8988T (cell line): ENCODE measurements at places on chromosomes 5 and 9.
A peak's percentile ranks its signal among the peaks of the same experiment; 100 is the strongest.

- DNase-seq, result no peak
These were observed 134.2 kb downstream of the CDH10 start for GRCh38 chr5:24510523-24510988.

- no peak for DNase-seq
These were observed 25.5 kb downstream of the PLAC8L1 start for GRCh38 chr5:146079695-146080373.

DNA sequence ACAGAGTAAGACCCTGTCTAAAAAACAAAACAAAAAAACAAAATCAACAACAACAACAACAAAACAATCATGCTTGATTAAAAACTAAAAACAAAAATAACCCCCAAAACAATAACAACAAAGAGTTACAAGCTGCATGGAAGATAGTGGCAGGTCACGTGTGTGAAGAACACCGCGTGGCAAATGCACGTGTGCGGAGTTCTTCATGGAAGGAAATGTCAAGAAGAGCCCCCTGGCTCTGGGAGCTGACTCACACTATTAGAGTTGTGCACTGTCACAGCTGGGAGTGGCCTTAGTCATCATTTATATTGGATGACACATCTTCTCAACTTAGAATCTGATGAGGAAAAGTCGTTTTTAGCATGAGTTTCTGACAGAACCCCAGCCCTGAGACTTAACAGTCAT, 110.5 kb downstream of the JMY start:
- no peak for DNase-seq

- DNase-seq, result no peak
These were observed 10.0 kb downstream of the MTAP start for GRCh38 chr9:21812415-21812814.

DNA sequence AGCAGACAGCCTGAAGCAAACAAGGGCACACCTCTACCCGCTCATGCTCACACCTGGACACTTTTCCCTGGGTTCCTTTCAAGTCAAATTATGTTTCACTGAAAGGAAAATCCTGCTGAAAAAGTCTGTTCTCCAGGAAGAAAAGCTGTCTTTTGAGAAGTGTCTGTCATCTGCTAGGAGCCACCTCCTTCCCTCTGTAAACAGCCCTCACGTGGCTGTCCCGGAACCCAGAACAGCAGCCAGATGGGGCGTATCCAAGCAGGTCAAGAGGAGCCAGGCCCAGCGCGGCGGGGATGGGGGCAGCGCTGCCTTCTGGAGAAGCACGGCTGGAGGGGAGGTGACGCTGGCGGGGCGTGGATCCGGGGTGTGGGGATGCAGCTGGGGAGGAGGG, at the start of gene PNPLA7:
PNPLA7 (minus strand) TSS at position 172 of the 391 bp plus-strand sequence. CDS start 205 bp downstream, outside the sequence.
- peak; percentile 81 for DNase-seq

DNA sequence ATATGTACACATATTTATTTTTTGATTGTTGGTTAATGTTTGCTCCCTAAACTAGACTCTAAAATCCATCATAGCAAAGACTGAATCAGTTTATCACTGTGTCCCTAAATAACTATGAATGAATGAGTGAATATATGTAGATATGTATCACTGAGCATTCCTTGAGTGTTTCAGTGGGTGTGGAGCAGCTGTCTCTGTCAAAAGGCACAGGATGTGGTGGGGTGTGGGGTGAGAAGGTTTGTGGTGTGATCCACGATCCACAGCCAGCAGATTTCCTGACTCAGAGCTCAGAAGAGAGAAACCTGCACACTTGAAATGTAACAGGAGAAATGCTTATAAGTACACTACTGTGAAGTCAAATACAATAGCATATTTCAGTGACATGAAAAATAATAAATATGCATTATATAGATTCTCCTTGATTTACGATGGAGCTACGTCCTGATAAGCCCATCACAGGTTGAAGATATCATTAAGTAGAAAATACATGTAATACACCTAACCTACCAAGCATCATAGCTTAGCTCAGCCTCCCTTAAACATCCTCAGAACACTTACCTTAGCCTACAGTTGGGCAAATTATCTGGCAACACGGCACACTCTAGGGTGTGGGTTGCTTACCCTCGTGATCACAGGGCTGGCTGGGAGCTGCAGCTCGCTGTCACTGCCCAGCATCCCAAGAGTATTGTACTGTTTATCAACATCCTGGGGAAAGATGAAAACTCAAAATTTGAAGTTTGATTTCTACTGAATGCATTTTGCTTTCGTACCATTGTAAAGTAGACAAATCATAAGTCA, 287.0 kb downstream of the GAS1 start:
- DNase-seq, result no peak

GRCh38 chr5:159257007-159257406, 6.1 kb upstream of the UBLCP1 start:
- no peak for DNase-seq

- no peak for DNase-seq
These were observed 11.7 kb downstream of the TAL2 start for GRCh38 chr9:105673850-105674387.

DNA sequence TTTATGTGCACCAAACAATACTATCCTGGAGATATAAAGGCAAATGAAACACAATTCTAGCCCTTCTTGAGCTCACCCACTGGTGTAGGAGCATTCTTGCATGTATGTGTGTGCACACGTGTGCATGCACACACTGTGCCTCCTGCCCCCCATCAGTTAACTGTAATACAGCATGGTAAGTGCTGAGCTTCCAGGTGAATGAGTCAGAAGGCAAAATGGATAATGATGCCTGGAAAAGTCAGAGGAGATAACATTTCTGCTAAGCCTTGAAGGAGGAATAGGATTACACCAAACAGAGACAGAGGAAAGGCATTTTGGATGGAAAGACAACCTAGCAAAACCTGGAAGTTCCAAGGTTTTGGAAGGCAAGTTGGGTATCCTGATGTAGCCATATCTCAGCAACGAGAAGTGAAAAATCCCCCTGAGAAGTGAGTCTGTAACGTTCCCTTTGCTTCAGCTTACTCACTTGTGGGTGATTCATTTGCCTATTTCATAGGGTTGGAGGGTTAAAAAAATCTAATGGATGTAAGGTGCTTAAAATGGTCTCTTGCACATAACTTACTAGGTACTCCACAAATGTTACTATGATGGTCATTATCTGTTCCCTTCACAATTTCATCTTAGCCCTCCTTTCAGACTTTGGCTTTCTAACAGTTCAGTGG, 101.4 kb upstream of the STC2 start:
- DNase-seq, result no peak
